ENCODE measurements at places on chromosomes 3 and 15. TPM values are rescaled to one million over a fixed set of nuclear protein-coding genes. Genes with fewer than 3 reads are reported as not detected.
A peak's percentile ranks its signal among the peaks of the same experiment; 100 is the strongest.

GRCh38 chr3:14422016-14422963, 19.9 kb downstream of the SLC6A6 start:
- H3K4me3 ChIP-seq = no peak overlapping the region
- no peak for DNase-seq
- peak overlapping the region; percentile 97 for H3K27ac ChIP-seq

DNA sequence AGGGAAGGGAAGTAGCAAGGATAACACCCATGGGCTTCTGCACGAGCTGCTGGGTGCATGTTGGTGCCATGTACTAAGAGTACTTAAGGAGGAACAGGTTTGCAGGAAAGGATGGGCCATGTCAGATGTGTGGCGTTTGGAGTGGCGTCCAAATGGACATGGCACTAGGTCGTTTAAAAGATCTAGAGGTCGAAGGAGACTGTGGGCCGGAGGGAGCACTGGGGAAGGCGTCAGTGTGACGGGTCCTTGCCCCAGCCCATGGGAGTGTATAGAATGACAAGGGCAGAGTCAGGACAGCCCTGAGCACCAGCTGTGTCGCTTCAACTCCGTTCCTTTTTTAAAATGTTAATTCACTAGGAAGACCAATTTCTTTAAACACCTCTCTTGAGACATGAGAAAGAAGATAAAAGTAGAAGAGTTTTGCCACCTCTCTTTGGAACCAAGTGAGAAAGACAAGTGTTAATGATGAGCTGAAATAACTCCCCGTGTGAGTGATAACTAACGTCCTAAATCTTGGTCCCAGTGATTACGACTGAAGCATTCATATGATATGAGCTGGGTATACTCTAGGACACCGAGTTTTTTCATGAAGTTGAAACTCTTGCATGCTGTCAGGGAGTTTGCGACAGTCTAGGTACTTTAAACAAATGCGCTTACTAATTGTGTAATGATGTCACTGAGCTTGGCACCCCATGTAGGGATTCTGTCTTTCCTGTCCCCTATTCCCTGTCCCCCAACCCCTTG, 23.8 kb downstream of the LYSMD4 start:
- no peak overlapping the region for H3K4me3 ChIP-seq
- DNase-seq = no peak
- peaks cover 8% of the 10 kb centered on the region for H3K36me3 ChIP-seq
- no peak overlapping the region for H3K27ac ChIP-seq

The SPINK8 gene
- not detected for total RNA-seq

The EFCC1 gene
- 0.42 TPM for total RNA-seq

- peaks cover 7% of the 10 kb centered on the region for H3K4me1 ChIP-seq
- H3K4me3 ChIP-seq = no peak overlapping the region
- no peak overlapping the region for H3K27ac ChIP-seq
- DNase-seq = no peak
- no peaks in the 10 kb centered on the region for H3K36me3 ChIP-seq
These were observed 691 bp upstream of the HDGFL3 start for GRCh38 chr15:83208367-83208661.

The SLC22A14 gene
- total RNA-seq = 0.14 TPM

The SLC12A8 gene
- 0.53 TPM for total RNA-seq

DNA sequence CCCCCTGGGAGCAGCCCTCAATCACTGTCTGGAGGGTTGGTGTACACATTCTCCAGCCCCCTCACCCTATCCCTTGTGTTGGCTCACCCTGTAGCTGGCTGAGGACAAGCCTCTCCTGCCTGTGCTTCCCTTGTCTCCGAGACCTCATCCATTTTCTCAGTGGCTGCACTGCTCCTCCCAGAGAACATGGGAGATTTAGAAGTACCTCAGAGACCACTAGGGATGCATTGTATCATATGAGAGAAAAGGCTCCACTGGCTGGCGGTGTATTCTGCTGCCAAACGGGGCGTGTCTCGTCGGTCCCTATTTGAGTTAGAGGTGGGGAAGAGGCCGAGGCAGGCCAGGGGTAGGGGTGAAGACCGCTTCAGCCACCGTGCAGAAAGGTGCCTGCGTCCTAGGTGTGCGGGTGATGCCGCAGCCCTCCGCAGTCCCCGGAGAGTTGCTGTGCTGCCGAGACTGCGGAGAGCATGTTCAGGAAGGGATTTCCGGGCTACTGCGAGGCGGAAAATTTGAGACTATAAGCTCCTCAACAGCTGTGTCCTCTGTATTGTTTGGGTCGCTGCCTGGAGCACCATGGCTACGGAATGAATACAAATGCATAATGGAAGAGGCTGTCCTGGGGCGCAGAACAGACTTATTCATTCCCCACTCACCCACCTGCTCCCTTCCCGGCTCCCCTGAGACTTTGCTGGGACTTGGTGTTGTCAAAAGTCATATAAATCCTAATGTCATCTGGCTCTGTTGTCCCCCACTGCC, 43.8 kb downstream of the SPSB4 start:
- H3K4me3 ChIP-seq = no peak overlapping the region
- no peaks in the 10 kb centered on the region for H3K4me1 ChIP-seq
- peaks cover 3% of the 10 kb centered on the region for H3K27me3 ChIP-seq

DNA sequence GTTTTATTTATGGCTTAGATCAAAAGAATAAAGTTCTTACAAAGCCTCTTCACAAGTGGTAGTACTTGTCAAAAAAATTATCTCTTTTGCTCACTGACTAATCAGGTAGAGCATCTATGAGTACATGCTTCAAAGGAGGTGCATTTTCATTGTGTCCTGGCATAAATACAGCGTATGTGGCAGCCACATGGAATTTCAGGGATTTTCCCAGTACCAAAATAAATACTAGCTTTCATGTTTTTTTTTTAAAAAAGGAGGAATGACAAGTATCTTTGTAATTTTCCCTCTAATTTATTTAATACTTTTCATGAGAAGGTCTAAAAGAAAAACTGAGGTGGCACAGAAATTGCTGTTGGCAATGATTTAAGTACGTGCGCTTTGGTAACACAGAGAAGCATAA, 597.8 kb upstream of the ALCAM start:
- no peaks in the 10 kb centered on the region for H3K4me1 ChIP-seq
- H3K27ac ChIP-seq = no peak overlapping the region
- no peak for DNase-seq
- H3K36me3 ChIP-seq = no peaks in the 10 kb centered on the region

DNA sequence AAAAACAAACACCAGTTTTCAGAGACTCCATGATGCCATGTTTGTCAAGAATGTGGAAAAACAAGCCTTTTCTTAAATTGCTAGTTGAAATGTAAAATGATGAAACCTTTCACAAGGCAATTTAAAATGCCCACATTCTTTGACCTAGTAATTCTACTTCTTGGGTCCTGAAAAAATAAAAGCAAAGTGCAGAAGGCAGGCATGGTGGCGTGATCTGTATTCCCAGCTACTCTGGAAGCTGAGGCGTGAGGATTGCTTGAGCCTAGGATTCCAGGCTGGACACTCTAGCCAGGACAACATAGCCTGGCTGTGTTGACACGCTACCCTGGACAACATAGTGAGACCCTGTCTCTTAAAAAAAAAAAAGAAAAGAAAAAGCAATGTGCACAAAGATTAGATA, 4.3 kb upstream of the MORF4L1 start:
- no peaks in the 10 kb centered on the region for H3K27me3 ChIP-seq
- H3K36me3 ChIP-seq = peaks cover 3% of the 10 kb centered on the region
- H3K4me3 ChIP-seq = no peak overlapping the region
- DNase-seq = no peak
- no peak overlapping the region for H3K27ac ChIP-seq

DNA sequence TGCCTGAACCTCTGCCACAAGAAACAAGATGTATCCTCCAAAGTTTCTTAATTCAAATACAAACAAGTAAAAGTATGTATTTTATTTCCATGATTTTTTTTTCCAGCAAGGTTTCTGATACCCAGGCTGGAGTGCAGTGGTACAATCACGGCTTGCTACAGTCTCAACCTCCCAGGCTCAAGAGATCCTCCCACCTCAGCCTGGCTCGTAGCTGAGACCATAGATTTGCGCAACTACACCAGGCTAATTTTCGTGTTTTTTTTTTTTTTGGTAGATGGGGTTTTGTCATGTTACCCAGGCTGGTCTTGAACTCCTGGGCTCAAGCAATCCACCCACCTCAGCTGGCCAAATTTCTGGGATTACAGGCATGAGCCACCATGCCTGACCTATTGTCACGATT, 12.2 kb upstream of the VEPH1 start:
- no peaks in the 10 kb centered on the region for H3K4me1 ChIP-seq
- H3K27ac ChIP-seq = no peak overlapping the region
- no peaks in the 10 kb centered on the region for H3K27me3 ChIP-seq
- H3K36me3 ChIP-seq = no peaks in the 10 kb centered on the region

DNA sequence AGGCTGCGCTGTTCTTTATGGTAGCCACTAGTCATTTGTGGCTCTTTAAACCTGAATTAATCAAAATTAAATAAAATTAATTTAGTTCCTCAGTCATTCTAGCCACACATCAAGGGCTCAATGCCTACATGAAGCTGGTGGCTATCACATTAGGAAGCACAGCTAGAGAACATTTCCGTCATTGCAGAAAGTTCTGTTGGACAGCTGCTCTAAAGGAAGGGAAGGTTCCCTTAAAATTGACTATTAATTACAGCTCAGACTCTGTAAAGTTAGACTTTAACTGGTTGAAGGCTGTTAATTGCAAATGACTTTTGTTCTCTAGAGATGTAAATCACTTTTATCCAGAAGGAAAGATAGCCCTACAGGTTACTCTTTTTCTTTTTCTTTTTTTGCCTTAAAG, 202.7 kb upstream of the ADAMTS9 start:
- no peak overlapping the region for H3K4me3 ChIP-seq
- H3K36me3 ChIP-seq = peaks cover 1% of the 10 kb centered on the region
- H3K27me3 ChIP-seq = no peaks in the 10 kb centered on the region
- H3K4me1 ChIP-seq = no peaks in the 10 kb centered on the region

Measured in activated T-cell treated with anti-CD3 and anti-CD28 coated beads, Interleukin-2, amount 50 U/mL, for 72 hours (primary cell).